Stimulated activated CD4-positive, alpha-beta T cell treated with anti-CD3 and anti-CD28 coated beads, Interleukin-4, amount 100 ng/mL, for 4 hours (primary cell): ENCODE measurements at places on chromosomes 12 and 14.
A peak's percentile ranks its signal among the peaks of the same experiment; 100 is the strongest.

GRCh38 chr14:103491691-103492090 is 30.9 kb downstream of the CKB start:
- no peak for DNase-seq

DNA sequence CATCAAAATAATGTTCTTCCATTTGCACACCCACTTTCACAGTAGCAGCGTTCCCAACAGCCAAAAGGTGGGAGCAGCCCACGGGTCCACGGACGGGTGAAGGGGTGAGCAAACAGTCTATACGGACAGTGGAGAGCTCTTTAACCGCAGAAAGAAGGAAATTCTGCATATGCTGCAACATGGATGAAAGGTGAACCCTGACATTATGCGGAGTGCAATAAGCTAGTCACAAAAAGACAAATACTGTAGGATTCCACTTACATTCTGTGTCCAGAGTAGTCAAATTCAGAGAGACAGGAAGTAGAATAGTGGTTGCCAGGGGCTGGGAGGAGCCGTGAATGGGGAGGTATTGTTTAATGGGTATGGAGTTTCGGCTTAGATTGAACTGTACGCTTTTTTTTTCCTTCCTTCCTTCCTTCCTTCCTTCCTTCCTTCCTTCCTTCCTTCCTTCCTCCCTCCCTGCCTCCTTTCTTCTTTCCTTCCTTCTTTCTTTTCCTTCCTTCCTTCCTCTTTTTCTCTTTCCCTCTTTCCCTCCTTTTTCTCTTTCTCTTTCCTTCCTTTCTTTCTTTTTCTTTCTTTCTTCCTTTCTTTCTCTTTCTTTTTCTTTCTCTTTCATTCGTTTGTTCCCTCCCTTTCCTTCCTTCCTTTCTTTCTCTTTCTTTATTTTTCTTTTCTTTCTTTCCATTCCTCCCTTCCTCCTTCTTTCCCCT is 15.8 kb upstream of the ANKRD9 start:
- no peak for DNase-seq

- no peak for DNase-seq
These were observed 51.8 kb upstream of the JDP2 start for GRCh38 chr14:75375983-75376382.

GRCh38 chr12:69329669-69330428 is 18.3 kb upstream of the LYZ start:
- DNase-seq: no peak

GRCh38 chr14:99099051-99099787 is 172.8 kb downstream of the BCL11B start:
- no peak for DNase-seq

DNA sequence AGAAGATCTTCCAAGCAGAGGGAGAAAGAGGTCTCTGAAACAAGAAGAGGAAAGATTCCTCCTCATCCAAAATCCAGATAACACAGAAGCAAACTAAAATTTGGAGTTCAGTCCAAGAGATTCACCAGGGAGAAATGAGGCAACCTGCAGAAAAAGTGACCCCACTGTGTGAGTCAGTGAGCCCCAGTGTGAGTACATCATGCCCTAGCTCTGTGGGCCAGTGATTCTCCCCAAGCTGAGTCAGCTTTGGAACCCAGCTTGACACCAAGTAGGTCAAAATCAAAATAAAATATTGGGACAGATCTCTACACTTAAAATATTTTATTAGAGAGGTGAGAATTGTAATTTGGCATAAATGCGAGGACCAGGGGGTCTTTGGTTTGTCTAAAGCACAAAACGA is 17.2 kb downstream of the CLEC2B start:
- DNase-seq: no peak

DNA sequence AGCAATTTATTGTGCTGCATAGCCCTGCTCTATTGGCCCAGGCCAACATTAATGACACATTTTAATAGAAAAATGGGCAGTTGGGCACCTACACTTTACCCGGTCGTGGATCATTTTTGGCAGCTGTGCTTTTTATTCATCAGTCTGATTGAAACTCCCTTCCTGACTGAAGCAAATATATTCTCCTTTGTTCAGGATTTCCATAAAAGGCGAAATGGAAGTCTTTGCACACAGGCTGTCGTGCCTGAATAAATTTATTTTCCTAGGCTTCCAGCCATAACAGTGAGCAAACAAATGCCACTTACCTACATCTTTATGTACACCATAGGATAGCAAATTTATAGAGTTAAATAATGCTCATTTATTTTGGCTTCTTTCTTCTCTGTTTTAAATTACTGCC is 480.7 kb upstream of the DCN start:
- no peak for DNase-seq

GRCh38 chr12:118727979-118728366 is 253.4 kb upstream of the SRRM4 start:
- DNase-seq: no peak

DNA sequence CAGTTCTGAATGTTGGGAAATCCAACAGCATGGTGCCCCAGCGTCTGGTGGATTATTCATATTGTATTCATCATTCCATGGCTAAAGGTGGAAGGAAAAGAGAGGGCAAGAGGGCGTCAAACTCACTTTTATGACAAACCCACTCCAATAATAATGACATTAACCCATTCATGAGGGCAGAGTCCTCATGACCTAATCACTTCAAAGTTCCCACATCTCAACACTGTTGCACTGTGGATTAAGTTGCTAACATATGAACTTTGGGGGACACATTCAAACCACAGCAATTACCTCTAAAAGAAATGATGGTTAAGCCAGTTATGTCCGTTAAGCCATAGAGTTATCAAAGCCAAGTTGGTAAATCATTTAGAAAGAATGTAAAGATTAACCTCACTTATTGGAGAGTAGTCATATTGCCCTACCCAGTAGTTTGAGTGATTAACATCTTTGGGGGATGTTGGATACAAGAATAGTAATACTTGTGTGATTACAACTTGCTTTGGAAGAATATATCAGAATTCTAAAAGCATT is 212.4 kb upstream of the FLRT2 start:
- DNase-seq: no peak

GRCh38 chr14:68408680-68409079 is 384.2 kb downstream of the ZFP36L1 start:
- no peak for DNase-seq

- no peak for DNase-seq
These were observed 65.8 kb downstream of the RIC8B start for GRCh38 chr12:106840243-106840642.

DNA sequence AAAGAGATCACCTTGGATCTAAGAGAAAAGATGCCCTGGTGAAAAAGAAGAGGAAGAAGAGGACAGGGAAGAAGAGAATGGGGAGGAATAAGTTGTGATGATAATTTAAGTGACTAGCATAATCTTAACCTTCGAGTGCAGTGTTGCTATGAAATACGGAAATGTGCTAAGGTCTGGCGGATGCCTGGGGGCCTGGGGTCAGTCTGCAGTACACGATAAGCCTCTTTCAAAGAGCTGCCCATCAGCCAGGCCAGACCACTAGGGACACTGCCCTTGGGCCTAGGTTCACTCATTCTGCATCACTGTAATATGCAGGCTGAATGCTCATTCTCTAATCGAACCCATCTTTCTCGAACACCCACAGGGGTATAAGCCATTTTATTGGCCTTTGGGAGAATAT is 83.4 kb downstream of the PLEKHG3 start:
- DNase-seq: no peak

DNA sequence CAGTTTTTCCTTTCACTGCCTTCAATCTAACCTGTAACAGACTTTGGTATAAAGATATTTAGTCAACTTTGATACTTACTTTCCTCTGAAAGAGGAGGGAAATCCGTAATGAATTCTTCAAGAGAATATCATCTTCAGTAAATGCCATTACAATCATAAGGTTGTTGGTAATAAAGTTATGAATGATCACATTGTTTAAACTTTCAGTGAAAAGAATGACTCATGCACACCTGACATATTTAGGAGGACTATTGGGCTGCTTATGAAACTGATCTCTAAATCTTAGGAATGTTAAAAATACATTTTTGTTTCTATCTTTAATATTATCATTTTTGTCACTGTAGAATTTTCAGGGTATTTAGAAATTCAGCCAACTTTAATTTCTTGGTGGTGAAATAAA is 474.7 kb downstream of the SLC16A7 start:
- DNase-seq: no peak

- DNase-seq: no peak
These were observed 12.6 kb downstream of the BTBD6 start for GRCh38 chr14:105260959-105261358.

DNA sequence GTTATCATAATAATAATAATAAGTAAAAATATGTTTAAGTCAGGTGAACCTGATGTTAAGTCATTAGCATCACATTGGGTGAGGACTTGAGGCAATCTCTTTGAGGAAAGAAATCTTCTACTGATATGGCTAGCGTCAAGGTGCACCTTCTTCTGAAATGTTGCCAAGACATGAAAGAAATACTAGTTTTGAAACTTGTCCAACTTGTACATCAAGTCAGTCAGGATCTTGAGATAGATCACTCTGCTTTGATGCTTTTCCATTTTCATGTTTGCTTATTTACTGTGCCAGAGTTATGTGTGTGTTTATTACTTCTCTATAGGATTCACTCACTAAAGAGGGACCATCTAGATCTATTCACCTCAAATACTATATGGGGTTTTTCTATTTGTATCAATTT is 90.0 kb upstream of the USP15 start:
- DNase-seq: no peak

DNA sequence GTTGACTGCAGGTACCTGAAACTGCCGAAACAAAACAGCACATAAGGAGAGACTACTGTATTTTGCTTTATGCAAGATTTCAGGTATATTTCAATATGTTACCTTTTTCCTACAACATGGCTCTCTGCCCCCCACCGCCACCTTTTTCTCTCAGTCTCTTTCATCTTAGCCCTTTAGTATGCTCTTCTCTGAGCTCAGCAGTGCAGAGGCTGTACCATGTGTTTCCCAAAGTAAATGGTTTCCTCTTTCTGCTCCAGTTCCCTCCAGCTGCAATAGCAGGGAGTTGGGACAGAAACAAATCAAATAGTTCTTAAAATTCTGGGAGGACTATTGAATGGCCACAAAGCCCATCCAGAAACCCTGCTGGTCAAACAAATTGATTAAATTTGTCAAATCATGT is 4.3 kb downstream of the AMN1 start:
- no peak for DNase-seq

DNA sequence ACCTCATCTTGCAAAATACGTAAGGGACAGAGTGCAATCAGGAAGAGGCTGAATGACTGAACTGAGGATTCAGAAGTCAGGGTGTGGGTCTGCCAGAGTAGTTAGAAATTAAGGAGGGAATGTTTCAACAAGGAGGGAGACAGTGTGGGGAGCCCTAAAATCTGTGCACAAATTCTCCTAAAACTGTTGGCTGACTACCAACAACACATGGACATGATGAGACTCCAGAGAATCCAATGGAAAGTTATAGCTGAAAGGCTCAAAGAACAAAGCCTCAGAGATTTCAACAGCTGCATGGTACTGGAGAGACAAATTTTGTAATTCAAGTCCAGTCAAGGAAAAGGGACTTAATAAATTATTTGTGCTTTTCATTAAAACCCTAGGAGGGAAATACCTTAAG is 36.1 kb upstream of the NEDD1 start:
- DNase-seq: no peak

- no peak for DNase-seq
These were observed 83.0 kb upstream of the ZDHHC17 start for GRCh38 chr12:76680940-76681339.

DNA sequence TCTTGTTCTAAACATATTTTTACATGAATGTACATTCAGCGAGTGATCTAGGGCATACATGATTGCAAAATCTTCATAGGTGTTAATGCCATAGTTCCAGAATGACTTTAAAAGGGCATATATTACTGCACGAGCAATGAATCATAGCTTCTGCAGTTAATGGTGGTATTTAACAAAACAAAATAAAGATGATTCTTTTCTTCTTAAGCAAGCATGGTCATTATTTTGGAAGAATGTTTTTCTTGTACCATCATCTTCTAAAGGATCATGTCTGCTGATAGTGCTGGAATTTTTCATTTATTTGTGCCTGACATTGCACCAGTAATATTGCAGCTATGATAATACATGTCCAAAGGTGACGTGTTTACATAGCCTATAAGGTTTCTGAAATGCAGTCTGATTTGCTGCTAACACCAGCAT is 388.6 kb downstream of the CCDC91 start:
- no peak for DNase-seq

DNA sequence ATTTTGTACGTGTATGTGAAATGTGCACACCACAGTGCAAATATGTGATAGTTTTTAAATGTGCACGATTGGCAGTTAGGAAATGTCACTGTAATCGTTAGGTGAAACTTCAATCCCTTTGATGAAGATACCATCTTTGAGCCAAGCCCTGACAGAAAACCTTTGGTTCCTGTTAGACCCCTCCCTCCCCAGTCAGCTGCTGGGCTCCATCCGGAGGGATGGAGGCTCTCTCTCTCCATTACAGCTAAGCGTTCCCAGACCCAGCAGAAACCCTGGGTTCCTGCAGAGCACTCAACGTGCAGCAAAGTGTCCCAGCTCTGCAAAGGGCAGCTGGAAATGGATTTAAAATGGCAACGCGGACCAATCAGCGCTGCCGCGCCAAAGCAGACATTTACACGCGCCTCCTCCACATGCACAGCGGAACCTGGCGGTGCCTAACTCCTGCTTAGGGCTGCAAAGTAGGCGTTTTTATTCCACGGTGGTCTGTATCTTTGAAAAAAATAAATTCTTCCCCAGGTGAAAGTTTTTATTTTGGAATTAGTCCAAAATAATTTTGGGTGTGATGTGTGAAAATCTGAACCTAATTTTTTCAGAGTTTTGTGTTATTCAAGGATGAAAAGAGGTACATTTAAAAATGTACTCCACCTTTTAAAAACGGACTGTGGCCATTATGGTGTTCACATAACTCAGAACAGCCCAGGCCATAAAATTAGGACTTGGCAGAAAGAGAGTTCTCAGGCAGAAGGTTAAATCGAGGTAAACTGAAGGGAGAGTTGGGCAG is 1.4 kb upstream of the HMGA2 start:
- no peak for DNase-seq

- no peak for DNase-seq
These were observed 124.2 kb downstream of the CACNA1C start for GRCh38 chr12:2177003-2177402.

GRCh38 chr12:132327336-132328171 is 1.8 kb downstream of the GALNT9 start:
- peak; percentile 56 for DNase-seq

DNA sequence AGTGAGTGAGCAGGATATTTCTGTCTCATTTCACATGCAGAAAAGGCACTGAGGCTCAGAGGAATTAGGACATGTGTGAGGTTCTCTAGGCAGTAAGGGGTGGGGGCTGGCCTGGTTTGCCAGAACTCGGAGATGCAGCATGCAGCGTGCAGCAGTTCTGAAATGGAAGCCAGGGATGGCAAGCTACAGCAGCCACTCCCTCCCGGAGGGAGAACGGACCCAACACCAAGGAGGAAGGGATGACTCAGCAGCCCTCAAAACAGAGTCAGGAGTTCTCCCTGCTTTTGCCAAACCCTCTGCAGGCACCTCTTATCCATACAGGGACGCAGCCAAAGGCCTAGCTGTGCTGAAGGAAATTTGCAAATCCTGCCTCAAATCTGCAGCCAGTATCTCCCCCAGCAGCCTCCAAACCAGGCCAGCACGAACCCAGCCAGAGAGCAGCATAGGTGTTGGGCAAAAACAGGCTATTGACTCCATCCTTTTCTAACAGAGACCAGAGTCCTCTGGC is 10.3 kb upstream of the SERPINA3 start:
- no peak for DNase-seq

- no peak for DNase-seq
These were observed 97.4 kb downstream of the C12orf50 start for GRCh38 chr12:87931812-87932211.
